Heart right ventricle (tissue), 16 donors: ENCODE measurements at places on chromosomes 1 and 21.

- no peak for DNase-seq
Observed at GRCh38 chr1:66478116-66478515, 55.8 kb upstream of the SGIP1 start.

DNA sequence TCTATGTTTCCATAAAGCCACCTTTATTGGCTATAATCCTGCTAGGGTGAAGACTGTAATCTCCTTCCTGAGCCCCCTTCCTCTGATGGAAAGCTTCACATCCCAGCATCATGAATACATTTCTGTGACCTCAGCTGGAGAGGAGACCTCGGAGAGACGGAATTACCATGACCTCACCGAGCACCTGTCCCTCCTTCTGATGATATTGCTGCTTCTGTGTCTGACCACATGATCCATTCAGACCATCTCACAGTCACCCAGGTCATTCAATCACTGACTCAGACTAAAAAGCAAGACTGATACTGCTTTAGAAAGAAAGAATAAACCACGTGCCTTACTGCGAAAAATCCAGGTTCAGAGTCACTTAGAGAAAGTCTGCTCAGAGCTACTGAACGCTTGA lies 8.8 kb downstream of the KCND3 start:
- DNase-seq: no peak

DNA sequence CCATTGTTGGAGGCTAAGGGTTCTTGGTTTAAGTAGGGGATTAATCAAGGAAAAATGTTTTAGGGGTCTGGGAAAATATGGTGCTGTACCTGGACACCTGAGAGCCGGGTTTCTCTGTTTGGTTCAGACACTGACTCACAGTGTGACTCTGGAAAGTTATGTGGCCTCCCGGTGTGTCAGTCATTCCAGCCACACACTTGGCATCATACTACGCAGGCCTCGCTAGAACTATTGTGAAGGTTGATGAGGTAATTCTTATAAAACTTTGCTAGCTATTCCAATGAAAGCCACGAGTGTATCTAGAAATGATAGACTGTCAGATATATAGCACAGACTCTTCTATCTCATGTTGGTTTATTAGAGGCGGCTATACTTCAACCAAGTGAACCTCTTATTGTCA lies 4.8 kb upstream of the CAMSAP2 start:
- DNase-seq: no peak

DNA sequence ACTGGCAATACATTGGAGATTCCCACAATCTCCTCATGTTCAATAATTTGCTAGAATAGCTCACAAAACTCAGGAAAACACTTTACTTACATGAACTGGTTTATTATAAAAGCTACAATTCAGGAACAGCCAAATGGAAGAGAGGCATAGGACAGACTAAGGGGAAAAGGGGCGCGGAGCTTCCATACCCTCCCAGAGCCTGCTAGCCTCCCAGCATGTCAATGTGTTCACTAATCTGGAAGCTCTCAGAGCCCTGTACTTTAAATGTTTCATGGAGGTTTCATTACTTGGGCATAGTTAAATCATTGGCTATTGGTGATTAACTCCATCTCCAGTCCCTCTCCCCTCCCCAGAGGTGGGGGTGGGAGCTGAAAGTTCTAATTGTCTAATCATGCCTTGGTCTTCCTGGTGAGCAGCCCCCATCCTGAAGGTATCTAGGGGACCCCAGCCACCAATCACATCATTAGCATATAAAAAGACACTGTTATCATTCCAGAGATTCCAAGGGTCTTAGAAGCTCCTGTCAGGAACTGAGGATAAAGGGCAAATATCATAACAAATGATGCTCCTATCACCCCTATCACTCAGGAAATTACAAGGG lies 10.9 kb upstream of the DMRTB1 start:
- DNase-seq: no peak

- DNase-seq: no peak
Observed at GRCh38 chr1:218613105-218613504, 268.0 kb downstream of the TGFB2 start.

GRCh38 chr1:202462342-202463076 lies 114.0 kb downstream of the PPP1R12B start:
- peak; percentile 57 for DNase-seq

GRCh38 chr1:107935396-107936064 lies 29.4 kb downstream of the VAV3 start:
- no peak for DNase-seq

DNA sequence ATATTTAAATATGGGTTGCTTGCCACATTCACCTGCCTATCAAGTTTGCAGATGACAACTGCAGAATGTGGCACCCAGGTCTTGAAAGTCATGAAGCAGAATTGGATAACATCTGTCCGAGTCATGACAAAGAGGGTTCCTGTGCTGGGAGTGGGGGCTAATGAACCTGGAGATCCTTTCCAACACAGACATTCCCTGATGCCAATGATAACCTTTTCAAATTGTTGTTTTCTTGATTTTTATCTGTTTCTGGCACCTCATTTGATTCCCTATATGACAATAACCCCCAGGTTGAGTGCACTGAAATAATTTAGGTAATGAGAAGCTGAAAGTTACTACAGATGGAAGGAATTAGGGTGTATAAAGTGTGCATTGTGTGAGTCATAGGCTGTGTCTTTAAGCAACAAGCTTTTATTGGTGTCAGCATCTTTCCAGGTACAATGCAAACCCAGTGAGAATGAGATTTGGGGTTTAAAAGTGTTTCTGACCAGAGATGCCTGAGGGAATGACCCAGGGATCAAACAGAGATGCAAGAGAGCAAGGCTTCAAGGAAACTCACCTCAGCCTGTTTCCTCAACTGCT lies 32.0 kb upstream of the IL10 start:
- DNase-seq: no peak

DNA sequence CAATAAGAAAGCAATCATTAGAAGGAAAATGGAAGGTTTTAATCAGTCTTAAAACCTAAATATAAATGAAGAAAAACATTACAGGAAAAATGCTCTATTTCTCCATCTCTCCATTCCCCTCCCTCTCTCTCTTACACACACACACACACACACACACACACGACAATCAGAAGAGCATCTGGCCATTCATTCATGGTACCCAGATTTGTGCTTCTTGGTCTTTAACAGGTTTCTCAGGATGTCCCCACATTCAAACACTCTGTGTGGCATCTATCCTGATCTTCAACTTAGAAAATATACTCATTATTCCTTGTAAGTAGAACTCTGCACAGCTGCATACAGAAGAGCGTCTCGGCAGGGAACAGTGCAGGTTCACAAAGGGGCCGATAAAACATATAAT lies 779 bp downstream of the LRRC40 start:
- DNase-seq: no peak

GRCh38 chr1:183686229-183686628 lies 33.1 kb upstream of the APOBEC4 start:
- DNase-seq: no peak

DNA sequence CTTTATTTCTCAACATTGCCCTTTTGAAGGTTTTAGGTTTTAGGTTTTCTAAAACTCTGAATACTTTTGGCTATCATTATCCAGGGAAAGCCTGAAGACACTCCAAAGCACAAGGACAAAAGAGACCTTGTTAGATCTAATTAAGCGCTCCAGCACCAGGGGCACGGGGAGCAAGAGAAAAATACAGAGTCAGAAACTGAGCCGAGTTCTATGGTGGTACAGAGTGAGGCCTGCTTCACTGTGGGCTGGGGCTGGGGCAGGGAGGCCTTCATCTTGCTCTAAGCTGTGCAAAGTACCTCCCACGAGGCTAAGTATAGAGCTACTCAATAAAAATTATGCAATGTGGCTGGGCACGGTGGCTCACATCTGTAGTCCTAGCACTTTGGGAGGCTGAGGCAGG lies 19.7 kb upstream of the RAB4A start:
- DNase-seq: no peak

DNA sequence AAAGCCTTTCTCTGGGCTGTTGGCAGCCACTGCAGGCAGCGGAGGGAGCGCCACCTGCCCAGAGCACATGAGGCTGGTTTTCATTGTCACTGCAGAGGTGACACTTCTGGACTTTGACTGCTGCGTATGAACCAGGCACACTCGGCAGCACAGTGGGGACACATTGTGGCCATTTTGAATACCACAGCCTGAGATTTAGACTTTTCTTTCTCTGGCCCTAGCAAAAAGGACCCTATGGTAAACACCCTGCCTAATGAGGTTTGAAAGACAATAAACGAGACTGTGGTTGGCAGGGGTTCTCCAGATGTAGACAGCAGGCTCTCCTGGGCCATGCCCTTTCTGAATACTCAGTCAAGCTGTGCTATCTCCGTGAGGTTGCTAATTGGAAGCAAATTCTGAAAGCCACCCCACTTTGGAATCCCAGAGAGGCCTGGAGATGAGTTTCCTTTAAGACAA lies 12.0 kb upstream of the KCNE2 start:
- peak; percentile 50 for DNase-seq

- DNase-seq: no peak
Observed at GRCh38 chr1:78492386-78492950, 1.7 kb downstream of the PTGFR start.

GRCh38 chr1:202279806-202280205 lies 61.9 kb downstream of the UBE2T start:
- DNase-seq: no peak

- DNase-seq: no peak
Observed at GRCh38 chr1:89698020-89698560, 65.2 kb downstream of the LRRC8C start.

DNA sequence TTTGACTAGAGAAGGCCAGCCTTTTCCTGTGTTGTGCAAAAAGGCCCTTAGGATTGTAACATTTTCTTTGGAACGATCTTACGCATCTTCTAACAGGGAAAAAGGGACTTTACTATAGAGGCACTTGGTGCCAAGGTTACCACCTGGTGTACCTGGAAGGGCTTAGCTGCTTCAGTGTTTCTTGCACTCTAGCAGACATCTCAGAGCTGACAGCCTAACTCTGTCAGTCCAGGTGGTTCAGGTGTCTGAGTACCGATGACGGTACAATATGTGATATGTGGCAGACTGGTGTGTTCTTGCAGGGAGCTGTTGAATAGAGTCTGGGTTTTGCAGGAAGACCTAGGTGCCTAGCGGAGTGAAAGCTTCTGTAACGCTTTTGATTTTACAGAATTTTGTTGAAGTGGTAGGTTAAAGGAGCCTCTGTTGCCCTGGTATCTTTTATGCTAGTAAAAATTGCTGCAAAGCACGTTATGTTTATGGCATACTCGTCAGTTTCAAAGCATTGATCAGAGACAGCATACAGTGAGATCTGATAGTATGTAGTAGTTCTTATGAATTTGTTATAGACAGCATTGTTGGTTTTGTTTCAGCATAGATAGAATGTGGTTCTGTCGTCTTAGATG lies 1.4 kb downstream of the MAGI3 start:
- no peak for DNase-seq

DNA sequence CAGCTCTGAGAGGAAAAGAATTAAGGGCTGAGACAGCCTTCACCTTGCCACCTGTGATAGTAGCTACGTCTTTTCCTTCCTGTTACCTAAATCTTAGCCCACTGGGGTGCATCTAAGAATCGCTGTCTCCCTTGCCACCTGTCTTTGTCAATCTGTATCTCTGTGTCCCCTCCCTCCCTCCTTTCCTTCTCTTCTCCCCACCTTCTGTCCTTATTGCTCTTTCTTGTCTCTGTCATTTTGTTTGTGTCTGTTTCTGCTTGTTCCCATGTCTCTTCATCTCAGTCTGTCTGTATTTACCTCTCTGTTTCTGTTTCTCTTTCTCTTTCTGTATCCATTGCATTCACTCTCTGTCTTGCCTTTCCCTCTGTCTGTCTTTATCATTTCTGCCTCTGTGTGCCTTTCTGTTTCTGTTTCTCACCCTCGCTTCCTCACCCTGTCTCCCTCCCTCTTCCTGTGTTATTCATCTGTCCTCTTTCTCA lies 30.2 kb downstream of the SLC22A15 start:
- no peak for DNase-seq

DNA sequence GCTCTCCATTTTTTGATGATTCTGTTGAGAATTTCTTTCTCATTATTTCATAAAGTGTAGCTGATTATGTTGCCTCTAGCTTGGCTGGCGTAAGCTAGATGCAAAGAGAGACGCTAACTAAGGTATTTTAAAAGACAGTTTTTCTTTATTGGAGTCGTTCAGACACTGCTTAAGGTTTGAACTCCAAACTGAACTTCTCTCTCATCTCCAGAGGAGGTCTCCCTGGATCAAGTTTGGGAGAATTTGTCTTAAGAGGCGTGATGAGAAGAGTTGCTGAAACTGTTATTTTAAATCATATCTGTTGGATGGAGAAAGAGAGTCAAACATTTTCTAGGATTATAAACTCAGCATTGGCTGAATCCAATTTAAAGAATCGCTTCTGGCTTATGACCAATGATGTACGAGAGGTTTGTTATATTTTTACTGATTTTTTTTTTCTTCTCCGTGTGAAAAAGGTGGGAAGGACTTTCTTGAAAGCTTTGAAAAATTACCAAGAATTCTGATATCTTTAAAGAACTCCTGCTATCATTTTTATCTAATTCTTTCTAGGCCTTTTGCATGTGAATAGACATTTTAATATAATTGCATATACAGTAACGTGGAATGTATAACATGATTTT lies 34.0 kb downstream of the MAP3K7CL start:
- no peak for DNase-seq

DNA sequence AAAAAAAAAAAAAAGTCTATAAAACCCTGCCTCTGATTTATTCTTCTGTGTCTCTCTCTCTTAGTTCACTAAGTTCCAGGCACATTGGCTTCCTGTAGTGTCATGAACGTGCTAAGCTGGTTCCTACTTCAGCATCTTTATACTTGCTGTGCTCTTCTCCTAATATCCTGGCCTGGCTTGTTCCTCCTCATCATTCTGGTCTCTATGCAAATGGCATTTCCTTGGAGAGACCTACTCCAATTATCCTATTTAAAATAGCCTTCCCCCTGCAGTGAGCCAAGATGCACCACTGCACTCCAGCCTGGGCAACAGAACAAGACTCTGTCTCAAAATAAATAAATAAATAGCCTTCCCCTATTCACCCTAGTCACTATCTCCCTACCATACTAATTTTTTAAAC lies 9.7 kb upstream of the CLCC1 start:
- no peak for DNase-seq

DNA sequence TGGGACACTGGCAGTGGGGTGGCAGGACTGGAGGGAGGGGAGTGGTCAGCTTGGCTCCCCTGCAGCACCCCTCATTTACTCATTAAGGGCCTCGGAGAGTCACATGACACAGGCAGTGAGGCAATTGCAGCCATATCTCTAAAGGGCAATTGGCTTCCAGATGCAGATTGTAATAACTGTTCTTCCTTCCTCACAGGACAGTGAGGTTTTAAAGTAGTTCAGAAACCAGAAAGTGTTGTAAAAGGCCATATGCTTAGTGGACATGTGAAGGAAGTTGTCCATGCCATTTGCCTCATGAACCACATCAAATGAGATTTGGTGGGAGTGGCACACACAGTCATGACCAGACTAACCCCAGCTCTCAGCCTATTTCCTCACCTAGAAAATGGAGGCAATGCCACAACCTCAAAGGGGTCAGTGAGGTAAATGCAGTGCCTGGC lies 11.1 kb downstream of the MTX1 start:
- DNase-seq: no peak

DNA sequence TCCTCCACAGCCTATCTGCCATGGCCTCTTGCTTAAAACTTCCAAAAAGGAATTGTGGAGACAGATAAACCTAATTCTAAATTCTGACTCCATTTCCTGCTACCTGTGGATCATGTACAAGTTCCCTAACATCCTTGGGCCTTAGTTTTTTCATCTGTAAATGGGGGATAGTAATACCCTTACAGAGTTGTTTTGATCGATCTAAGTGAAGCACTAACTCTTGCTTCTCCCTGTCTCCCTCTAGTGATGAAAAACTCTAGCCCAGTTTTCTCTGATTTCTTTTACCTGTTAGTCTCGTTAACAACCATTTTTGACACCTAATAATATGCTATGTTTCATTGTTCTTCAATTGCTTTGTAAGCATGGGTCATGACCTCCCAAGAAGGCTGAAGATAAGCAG lies 65.9 kb downstream of the TM2D1 start:
- no peak for DNase-seq

- DNase-seq: no peak
Observed at GRCh38 chr1:114540272-114540671, 29.3 kb upstream of the TRIM33 start.
